ENCODE measurements at places on chromosomes 3 and 15.

DNA sequence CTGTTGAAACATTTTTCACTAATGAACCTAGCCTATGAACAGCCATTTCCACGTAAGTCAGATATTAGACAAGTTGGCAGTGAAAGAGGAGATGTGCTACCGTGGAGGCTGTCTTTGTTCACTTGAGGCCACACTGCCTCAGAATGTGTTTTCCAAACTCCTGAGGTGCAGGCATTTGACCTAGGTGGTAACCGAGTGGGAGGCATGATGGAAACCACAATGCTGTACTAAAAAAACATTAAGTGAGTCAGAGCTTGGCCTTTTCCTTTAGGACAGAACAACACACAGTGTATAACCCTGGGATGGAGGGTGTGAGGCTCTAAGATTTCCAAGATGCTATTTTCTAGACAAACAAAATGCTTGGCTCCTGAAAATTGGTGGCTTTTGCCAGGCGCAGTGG lies 406.3 kb downstream of the SOX2 start:
- DNase-seq: no peak

DNA sequence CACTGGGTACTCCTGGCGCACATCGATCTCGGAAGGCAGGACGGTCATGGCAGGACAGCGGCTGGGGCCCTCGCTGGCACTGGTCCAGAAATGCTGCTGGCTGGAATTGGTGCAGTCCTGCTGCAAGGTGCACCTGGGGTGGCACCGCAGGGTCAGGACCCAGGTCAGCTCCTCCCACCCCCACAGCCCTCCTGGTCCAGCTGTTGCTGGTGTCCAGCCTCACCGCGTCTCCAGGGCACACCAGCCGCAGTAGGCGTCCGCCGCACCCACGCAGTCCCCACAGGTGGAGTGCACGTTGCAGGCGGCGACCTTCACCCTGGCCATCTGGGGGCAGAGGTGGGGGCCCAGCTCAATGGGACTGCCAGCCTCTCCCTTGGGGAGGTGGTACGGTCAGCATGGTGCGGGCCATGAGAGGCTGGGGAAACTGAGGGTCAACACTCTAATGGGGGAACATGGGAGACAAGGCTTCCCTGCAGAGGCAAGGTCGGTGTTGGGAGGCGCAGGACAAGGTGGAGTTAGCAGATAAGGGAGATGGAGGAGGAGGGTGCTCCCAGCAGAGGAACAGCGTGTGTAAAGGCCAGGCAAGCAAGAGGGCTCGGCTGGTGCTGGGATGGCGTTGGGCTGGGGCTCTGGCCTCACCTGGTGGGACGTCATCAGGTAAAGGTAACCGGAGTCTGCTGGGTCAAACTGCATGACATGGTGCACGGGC lies 20.4 kb downstream of the PLXND1 start:
- DNase-seq: no peak

DNA sequence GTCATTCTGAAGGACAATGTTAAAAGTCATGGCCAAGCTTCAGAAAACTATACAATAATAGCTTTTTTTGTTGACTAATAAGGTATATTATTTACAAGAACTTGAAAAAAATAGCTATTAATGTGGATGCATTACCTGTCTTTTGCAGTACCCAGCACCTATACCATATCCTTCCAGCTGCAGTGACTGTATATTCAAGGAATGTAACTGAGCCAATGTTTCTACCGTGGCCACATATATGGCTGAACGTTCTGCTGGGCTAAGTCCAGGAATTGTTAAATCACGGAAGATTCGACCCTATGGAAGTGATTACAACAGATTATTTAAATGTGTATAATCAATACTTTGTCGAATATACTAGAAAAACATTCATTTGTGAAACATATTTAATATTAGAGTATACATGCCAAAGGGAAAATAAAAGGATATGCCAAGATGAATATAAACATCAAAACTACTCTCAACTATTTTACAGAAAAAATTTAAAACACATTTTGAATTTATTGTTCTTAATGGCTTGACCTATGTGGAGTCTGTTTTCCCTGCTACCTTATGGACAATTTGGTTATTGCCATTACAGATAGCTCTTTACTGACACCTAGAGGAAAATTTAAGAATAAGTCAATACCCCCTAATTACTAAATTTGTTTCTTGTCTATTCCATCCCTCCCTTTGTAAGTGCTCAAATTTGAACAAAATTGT lies 17.6 kb downstream of the ACAD11 start:
- no peak for DNase-seq

- no peak for DNase-seq
These were observed 62.6 kb downstream of the CRTC3 start for GRCh38 chr15:90592131-90592881.

DNA sequence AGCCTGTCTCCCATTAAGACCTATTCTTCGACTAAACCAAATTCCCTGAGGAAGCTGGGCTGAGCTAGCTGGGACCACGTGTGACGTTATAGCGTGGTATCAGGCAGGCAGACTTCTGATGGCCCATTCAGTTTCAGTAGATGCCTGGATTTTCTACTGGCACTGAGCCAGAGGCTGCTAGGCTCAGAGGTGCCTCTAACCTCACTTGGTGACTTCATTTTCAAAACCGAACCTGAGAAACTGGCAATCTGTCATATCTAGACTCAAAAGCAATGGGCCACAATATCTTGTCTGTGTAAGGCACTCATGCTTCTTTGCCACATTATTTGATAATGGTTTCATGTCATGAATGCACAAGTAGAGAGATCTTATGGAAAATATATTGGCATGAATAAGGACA lies 352.1 kb upstream of the AZI2 start:
- DNase-seq: no peak

DNA sequence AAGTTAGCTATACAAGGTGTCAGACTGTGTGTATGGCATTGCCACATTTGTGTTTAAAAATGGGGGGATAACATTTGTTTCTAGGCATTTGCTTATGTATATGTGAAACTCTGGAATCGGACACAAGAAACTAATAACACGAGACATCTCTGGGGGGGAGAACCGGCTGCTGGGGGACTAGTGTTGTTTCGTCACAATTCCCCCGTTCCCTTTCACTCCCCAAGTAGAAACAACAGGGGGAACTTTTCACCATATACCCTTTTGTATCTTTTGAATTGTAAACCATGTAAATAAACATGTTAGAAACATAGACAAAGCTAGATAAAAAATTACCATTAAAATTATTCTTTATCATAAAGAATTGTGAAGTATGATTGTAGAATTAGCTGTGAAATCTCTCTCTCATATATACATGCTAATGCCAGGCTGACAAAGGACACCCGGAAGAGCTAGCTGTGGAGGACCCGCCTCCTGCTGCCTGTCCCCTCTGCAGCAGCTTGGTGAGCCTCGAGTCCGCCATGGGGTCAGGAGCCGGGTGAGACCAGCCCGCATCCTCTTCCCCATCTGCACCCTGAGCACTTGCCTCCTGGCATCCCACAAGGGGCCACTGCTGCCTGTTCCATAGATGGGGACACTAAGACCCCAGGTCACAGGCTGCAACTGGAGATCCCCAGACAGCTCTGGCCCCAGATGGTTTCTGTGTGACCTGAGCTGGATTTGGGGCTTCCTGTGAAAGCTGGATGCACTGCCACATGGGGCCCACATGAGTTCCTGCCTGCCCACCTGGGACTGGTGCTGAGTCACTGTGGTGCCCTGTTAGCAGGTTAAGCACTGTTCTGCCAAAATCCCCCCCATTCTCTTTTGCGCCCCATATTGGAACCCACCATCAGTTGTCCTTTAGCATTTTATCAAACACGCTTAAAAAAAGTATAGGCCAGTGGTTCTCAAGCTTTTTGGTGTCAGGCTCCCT lies 91.6 kb downstream of the IQSEC1 start:
- DNase-seq: no peak

All from stimulated activated naive B cell treated with anti-CD40 and anti-IgM and Interleukin-4, amounts not matched to agents 10 μg/mL and 1 μg/mL and 100 μg/mL, for 72 hours (primary cell).